ENCODE measurements at places on chromosomes 2 and 18.

DNA sequence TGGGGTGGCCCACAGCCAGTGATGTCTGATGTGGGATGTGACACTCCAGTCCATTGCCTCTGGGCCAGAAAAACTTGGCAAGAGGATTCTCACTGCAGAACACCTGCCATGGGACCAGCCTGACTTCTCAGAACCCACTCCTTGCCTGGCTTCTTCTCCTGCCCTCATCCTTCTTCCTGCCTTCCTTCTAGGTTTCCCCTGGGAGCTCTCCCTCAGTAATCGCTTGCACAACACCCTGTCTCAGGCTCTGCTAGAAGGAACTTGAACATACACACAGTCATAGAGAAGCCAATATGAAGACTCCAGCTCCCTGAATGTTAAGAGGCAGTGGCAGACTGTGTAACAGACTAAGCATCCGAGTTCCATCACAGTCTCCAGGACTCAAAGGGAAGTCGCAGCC lies 4.3 kb upstream of the COL6A3 start:
- DNase-seq: no peak

GRCh38 chr2:20391951-20392699 lies 41.5 kb upstream of the PUM2 start:
- no peak for DNase-seq

GRCh38 chr2:38243186-38243880 lies 133.7 kb downstream of the ATL2 start:
- DNase-seq: no peak

GRCh38 chr2:224869601-224870233 lies 153.6 kb upstream of the CCDC195 start:
- DNase-seq: peak; percentile 87

- peak; percentile 62 for DNase-seq
Measured at GRCh38 chr2:83063511-83063910, 1395.6 kb downstream of the SUCLG1 start.

GRCh38 chr2:7023542-7023941 lies 106.3 kb downstream of the RNF144A start:
- DNase-seq: peak; percentile 26

DNA sequence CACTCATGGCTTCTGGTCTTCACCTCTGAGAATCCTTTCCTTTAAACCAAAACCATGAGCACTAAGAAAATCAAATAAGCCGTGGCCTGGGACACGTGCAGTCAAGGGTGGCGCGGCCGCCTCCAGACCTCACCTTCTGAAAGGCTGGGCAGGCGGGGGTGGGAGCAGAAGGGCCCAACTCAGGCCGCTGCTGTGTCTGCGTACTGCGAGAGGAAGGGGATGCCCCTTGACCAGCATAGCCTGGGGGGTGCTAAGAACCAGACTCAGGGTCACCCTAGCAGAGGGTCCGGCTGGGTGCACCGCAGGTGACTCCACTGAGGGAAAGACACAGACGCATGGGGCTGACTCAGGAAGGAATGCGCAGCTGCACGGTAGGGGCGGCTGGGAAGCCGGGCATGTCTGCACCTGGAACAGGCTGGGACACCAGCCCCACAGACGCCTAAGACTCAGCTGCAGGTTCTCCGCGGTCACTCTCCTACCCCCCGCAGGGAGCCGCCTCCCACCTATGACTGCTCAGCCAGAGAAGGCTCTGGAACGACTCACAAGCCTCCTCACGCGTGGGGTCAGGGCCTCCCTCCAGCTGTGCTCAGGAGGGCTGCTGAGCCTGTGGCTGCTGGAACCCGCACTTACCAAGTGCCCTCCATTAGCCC lies 432.4 kb upstream of the MYT1L start:
- DNase-seq: no peak

DNA sequence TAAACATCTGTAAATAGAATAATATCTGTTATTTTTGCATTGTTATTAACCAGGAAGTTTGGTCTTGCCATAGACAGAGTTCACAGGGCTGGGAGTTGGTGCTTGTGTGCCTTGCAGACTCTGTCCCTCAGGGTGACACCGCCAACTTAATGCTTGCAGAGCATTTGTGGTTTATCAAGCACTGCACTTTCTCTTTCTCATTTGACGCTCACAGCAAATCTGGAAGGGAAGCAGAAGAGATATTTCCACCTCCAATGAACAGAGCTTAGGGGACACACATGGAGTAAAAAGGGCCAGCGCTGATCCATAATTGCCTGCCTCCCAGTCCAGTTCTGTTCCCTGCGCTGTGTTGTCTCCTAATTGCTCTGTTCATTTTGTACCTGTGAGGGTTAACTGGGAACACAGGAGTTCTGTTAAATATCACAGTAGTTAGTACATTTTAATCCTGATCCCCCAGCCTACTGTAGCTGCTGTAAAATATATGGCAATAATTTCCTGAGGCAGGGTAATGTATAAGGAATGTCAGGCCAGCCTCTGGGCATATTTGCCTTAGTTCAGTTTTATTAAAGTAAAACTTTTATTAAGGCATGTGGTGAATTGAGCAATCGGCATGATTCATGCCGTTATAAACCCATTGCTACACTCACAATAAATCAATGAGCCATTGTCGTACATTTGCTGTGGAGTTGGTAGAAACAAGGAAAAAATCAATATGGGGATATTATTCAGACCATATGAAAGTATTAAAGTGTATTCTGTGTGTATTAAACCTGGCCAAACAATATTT lies 182.5 kb upstream of the OSR1 start:
- DNase-seq: peak; percentile 92

GRCh38 chr2:45316576-45317338 lies 294.3 kb downstream of the SRBD1 start:
- DNase-seq: no peak

- DNase-seq: no peak
Measured at GRCh38 chr2:98128556-98129109, 41.7 kb downstream of the VWA3B start.

DNA sequence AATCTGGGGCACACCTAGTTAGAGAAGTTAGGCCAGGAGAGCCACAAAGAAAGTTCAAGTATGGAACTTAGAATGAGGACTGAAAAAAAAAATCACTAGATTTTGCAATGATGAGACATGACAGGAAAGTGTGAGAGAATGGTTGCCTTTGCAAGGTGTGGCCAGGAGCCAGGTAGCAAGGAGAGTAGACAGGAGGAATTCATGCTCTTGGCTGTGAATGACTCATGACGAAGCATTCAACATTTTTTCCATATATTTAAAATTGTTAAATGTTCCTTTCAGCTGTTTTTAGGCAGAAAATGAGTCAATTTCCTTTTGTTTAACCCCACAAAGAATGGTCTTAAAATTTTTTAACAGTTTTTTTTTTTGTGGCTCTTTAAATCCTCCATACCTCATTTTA lies 636.9 kb downstream of the PLCL1 start:
- peak; percentile 86 for DNase-seq

DNA sequence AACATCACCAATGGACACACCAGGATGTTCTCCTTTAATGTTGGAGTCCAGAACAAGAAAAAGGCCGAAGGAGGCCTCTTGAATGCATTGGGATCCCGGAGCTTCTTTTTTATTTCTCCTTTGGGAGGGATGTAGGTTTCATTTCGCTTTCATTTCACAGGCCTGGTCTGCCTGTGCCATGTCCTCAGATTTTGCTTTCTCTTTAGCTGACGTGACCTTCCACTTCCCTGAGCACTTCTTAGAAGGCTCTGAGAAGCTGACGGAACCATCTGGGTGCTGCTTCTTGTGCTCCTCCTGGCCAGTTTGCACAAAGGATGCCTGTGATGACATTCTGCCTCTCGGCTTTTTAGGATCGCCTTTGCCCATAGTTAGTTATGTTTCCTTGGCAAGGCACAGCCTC lies 15.1 kb upstream of the MBOAT2 start:
- DNase-seq: no peak

DNA sequence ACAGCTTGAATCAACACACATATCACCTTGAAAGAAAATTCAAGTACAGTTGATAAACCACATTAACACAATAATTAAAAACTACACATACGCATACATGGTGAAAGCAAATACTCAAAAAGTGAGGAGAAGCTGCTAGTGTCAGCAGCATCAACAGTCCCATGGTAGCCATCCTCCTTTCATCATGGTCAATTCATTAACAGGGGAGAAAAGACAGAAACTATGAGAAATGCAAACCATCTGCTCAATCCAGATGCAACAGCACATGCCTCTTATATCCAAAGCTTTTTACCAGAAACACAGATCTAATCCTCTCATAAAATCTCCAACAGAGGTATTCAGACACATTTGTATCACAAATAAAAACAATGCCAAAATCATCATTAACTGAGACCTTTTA lies 81.9 kb upstream of the CHRNA1 start:
- DNase-seq: no peak

- peak; percentile 57 for DNase-seq
Measured at GRCh38 chr2:120552800-120553481, 182.7 kb upstream of the GLI2 start.

- DNase-seq: no peak
Measured at GRCh38 chr18:13376298-13376840, 157.8 kb downstream of the LDLRAD4 start.

- DNase-seq: peak; percentile 85
Measured at GRCh38 chr2:133324150-133324561, 244.1 kb downstream of the NCKAP5 start.

- DNase-seq: no peak
Measured at GRCh38 chr2:85737961-85738360, 15.8 kb upstream of the ATOH8 start.

GRCh38 chr2:220446106-220446712 lies 818.8 kb downstream of the SLC4A3 start:
- no peak for DNase-seq

- no peak for DNase-seq
Measured at GRCh38 chr18:45341454-45341853, 273.8 kb upstream of the SLC14A2 start.

- peak; percentile 41 for DNase-seq
Measured at GRCh38 chr2:100281521-100282438, 40.5 kb downstream of the LONRF2 start.

- DNase-seq: no peak
Measured at GRCh38 chr2:71191570-71191943, 35.3 kb downstream of the PAIP2B start.

DNA sequence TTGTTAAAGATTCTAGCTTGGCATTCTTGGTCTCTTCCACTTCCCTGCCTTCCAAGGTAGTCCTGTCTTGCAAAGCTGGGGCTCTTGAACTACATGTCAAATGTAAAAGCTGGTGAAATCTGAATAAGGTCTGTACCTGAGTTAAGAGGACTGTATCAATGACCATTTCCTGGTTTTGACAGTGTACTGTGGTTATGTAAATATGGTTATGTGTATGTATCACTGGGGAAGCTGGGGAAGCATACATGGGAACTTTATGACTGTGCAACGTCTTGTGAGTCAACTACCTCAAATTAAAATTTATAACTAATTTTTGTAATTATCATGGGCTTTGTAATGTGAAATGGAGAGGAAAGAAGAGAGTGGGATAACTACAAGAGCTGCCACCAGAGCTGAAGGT lies 81.7 kb downstream of the COL4A4 start:
- DNase-seq: no peak

DNA sequence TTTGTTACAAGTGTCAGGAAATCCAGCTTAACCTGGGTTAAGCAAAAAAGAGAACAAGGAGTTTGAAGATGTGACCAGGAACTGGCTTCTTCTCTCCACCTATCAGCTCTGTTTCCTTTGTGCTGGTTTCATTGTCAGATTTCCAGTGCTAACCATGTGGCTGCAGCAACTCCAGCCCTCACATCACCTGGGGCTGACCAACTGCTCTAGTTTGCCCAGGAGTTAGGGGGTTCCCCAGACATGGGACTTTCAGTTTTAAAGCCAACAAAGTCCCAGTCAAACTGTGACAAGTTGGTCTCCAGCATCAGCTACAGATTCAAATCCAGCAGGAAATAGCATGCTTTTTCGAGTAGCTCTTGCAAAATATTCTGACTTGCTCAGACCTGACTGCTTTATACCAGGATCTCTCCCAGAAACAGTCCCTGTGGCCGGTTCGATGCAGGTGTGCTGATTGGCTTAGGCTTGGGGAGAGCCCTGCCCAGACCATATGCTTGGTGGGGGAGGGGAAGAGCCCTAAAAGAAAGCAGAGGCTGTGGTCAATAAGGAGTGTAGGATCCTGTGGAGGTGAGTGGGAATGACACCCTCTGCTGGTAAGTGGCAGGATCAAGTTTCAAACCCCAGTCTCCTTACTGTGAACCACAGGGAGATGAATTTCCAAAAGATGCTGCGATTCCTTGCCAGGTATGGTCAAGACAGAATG lies 49.5 kb downstream of the KCNE4 start:
- peak; percentile 60 for DNase-seq

DNA sequence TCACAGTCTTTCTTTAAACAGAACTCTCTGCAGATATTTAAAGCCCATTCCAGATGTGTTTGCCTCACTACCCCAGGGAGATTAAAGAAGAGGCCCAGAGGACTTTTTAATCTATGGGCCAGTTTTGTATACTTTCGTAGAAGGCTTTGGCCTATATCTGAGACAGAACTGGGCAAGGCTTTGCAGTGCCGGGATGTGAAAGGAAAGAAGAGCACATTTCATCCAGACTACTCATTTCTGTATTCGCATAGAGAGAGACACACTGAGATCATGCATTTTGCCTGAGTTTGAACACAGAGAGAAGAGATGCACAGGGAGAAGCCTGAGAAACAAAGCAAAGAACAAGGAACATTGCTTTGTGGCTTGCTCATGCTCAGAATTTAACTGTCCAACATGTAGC lies 54.9 kb upstream of the SLC5A7 start:
- no peak for DNase-seq

- no peak for DNase-seq
Measured at GRCh38 chr2:121873864-121874263, 118.4 kb downstream of the TSN start.

DNA sequence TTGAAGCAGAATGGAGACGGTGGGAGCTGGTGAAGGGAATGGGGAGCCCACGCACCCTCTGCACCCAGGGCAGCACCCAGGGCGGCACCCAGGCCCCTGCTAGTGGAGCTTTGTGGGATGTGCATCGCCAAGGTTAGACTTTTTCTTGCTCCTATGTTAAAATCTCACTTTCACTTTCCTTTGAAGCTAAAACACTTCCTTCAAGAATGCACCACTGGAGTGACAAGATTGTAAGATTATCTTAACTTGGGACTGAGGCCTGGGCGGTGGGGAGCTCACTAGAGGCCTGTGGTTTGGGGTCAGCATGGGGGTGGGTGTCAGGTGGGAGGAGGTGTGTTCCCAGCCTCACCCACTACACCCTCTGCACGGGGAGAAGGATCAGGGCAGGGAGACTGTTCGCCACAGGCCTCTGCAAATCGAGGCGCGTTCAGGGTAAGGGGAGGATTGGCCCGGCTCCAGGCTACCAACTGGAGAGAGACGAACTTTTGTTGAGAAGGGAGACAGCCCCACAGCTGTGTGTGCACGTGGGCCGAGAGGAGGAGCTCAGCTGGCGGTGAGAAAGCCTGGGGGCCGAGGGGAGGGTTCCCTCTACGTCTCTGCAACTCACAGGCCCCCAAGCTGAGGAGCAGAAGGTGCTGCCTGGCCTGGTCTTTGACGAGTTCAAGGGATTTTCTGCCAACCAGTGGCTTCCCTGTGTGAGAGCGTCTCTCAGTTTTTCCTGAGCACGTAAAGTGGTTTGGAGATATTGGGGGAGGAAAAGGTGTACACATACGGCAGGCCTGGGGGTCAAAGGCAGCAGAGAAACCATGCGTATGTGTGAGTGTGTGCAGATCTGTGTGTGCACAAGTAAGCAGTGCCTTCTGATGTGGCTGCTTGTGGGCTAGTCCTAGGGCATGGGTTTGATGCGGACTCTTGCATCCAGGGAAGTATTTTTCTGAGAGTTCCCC lies 147.7 kb downstream of the KLHL29 start:
- DNase-seq: no peak
